ENCODE measurements at places on chromosomes 11 and 22.

GRCh38 chr11:2574553-2575535 is 125.0 kb downstream of the KCNQ1OT1 start:
- DNase-seq: no peak

DNA sequence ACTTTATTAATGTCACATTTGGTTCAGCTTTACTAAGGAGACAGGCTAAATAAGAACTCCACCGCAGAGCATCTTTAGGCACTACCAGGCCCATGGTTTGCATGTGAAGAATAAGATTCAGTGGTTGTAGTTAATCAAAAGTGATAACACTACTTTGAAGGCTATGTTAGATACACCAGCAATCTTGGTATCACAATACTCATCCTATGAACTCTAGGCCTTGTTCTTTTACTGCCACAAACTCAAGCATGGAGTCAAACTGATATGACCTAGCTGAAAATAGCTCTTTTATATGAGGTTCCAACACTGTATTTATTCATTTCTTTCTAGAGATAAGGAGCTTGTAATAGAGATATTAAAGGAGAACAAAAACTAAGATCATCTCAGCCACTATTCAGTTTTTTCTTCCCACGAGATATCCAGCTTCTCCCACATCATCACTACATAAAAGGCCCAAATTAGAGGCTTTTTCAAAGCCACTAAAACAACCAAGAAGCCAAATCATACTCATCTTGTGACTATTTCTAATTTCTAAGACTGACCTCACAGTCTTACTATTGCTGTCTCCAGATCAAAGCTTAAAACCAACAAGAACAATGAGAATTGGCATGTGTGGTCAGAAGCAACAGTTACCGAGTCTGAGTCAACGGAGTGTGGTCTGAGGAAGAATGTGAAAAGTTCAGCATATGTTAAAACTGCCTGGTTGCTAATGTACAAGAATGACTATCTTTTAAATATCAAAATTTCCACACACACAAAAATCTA is 25.1 kb upstream of the GUCY1A2 start:
- no peak for DNase-seq

GRCh38 chr11:93766504-93766903 is 17.6 kb upstream of the MED17 start:
- DNase-seq: no peak

GRCh38 chr11:128232588-128232987 is 354.8 kb downstream of the ETS1 start:
- no peak for DNase-seq

GRCh38 chr11:66139817-66140404 is 69.8 kb downstream of the PACS1 start:
- DNase-seq: no peak

GRCh38 chr11:86625544-86625943 is 46.9 kb downstream of the ME3 start:
- no peak for DNase-seq

DNA sequence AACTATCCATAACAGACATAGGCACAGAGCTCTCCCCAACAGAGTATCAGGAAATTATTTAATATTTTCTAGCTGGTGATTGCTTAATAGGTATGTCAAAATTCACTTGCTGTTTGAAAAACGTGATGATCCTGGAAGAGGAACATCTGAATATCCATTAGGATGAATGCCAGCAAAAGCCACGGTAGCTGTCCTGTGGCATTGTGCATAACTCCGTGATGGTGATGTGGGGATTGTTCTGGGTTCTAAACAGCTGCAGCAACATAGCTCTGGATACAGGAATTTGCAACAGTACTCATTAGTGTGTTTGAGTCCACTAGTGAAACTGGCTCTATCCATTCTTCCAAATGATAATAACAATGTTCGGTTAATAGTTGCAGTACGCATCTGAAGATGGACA is 78.8 kb downstream of the C11orf65 start:
- no peak for DNase-seq

DNA sequence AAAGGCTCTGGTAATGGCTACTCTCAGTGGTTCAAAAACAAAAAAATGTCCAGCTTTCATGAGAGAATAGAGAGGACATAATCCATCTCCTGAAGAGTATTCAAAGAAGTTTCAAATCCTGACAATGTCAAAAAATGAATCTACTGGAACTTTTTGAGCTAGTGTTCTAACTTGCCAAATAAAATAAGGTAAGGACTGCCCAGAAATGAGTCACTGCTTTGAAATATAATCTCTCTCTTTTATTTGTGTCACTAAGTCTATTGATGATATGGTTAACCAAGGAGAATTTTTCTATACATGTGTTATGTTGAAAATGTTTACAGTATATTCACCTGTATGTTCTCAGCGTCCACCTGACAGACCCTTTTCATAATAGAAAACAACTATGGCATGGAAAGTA is 3.4 kb downstream of the GUCY1A2 start:
- no peak for DNase-seq

GRCh38 chr11:109547356-109548027 is 125.5 kb downstream of the C11orf87 start:
- DNase-seq: no peak

DNA sequence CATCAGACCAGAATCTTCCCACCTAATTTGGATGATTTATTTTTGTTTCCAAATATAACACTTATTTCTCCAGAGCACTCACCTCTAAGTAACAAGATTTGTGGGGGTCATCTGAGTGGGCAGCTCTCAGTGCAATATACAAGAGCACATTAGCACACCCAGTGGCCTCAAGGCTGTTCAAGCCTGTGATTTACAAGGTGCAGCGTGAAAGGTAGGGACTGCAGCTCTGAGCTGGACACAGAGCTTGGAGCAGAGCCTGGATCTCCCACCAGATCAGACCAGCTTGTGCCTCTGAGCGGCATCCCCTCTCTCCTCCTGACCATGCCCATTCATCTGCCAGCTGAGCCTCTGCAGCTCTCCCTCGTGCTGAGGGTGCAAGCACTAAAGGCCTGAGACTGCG is 323.3 kb upstream of the ZC3H12C start:
- DNase-seq: no peak

DNA sequence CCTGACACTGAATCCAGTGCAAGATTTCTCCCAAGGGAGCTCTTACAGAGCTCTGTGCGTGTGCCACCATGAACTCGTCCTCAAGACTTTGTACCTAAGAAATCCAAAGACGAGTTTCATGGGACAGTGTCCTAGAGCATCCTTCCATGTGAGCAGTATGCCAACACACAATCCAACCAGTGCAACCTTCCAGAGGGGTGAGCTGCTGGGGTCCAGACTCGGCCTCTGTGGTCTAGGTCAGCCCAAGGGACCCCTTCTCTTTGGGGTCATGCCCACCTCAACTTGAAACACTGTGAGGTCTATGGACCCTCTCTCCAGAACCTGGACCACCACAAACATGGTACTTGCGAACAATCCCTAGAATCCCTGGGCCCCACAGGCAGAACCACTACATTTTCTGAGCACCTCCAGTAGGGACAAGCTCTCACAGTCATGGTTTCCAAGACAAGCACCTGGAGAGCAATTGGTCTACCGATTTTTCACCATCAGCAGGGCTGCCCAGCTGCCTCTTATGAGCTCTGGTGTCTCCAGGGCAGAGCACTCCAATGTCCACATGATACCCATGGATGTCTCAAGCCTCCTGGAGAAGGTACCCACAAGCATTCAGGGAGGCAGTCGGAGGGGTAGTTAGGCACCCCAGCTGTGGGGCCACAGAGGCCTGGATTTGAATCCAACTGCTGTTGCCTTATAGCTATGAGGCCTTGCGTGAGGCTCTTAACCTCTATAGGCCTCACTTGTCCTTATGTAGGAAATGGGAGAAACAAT is 7.7 kb downstream of the CHST1 start:
- DNase-seq: no peak

GRCh38 chr11:40149721-40150120 is 1309.7 kb downstream of the LRRC4C start:
- DNase-seq: no peak

DNA sequence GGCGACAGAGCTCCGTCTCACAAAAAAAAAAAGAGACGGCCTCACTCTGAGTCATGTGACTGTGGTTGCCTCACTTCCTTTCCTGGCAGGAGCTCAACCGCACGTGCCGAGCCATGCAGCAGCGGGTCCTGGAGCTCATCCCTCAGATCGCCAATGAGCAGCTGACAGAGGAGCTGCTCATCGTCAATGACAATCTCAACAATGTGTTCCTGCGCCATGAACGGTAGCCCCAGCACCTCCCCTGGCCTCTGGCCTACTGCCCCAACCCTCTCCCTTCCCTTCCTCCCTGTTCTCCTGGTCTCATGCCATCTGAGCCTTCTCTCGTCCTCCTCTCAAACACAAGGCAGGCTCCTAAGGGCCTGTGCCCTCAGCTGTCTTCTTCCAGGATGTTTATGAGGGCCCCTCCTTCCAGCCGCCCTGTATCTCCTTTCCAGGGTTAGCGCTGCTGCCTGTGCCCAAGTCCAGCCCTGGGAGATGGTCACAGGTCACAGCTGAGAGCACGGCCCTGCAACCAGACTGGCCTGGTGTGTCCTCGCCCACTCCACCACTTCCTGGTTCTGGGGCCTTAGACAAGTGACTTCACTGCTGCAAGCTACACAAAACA is 30.7 kb downstream of the TOM1 start:
- peak; percentile 18 for DNase-seq

DNA sequence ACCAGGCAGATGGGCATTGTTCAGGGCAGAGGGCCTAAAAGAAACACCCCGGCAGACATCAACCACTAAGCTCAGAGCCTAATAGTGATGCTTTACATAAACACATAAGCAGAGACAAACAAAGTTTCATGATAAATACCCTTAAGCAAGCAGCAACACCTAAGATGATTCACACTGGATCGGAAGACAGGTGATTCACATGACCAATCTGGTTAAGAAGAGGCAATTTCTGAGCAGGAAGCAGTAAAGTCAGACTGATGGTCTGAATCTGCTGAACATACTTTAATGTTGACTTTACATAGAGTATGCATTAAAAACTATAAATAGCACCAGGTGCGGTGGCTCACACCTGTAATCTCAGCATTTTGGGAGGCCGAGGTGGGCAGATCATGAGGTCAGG is 56.1 kb downstream of the SYN3 start:
- DNase-seq: no peak

DNA sequence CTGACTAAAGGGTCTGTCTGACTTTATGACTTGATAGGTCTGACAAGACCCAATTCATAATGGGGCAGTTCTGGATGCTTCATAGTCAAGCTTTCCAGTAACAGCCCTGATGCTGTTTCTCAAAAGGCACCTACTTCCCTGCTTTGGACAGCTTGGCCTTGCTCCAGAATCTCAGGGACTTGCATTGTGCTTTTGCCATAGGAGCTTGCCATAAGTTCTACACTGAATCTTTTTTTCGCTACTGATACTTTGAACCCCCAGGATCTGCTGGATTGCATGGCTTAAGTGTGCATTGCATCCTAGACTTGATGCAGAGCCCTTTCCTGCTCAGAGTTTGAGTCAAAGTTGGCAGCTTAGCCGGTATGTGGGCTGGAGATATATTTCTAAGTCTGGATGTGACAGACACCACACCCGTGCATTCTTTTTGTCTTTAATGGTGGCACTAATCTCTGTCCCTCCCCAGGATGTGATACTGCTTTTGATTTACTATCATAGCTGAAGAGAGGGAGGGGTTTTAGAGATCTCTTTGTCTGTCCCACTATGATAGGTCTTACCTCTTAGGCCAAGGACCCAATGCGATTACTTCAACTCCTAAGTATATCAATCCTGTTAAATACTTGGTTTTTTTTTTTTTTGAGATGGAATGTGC is 16.9 kb upstream of the SLC3A2 start:
- DNase-seq: no peak

GRCh38 chr22:45224988-45225731 is 15.5 kb downstream of the KIAA0930 start:
- DNase-seq: no peak

GRCh38 chr11:24773322-24773721 is 276.5 kb downstream of the LUZP2 start:
- no peak for DNase-seq
